NCI-H446 treated with DMSO at 0.1 percent for 48 hours (cell line): ENCODE measurements at places on chromosomes 16 and 17.

- no peak for DNase-seq
Observed at GRCh38 chr16:80924372-80924978, 82.2 kb downstream of the CMC2 start.

- DNase-seq: no peak
Observed at GRCh38 chr17:28912281-28912937, 9.5 kb upstream of the DHRS13 start.

- no peak for DNase-seq
Observed at GRCh38 chr17:46862949-46863348, 11.6 kb downstream of the WNT9B start.

DNA sequence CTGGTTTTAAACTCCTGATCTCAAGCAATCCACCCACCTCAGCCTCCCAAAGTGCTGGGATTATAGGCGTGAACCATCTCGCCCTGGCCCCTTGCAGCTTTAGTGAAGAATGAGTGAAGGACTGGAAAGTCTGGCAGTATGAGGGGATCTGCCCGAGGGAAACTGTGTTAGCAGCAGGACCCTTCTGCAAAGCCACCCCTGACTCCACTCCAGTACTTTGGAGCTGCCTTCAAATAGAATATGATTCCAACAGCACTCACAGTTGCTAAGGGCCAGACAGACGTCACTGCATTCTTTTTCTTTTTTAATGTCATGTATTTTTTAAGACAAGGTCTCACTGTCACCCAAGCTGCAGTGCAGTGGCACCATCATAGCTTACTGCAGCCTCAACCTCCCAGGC is 52.3 kb downstream of the KPNA2 start:
- DNase-seq: no peak

DNA sequence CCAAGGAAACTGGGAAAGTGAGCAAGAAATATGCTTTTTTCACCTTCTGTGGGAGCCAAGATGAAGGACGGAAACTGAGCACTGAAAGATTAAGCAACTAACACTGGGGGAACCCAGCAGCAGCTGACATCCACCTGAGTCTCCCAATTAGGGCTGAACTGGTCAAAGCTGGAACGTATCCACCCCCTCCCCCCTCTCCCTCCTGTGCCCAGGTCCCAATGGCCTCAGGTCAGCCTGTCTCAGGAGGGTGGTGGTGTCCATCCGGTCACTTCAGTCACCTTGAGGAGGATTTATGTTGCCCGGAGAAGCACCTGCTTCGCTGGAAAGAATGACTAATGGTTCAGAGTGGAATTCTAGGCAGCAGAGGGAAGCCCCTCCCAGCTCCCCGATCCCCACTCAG is 10.0 kb downstream of the PEMT start:
- DNase-seq: no peak

DNA sequence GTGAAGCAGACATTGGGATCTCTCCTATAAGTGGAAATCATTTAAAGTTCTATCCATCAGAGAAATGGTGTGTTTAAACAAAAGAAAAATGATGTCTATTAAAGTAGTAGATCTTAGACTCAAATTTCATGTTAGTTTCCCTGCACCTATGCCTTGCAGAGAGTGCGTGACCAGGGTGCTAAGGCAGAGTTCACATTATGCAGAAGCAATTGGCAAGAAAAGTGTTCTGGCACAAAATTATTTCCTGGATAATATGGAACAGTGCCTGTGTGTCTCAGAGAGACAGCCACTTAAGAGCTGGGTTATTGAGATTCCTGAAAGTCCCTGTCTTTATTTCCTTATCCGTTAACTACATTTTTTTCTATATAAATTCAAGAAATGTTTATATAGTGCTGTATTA is 457.0 kb downstream of the CDH8 start:
- no peak for DNase-seq

DNA sequence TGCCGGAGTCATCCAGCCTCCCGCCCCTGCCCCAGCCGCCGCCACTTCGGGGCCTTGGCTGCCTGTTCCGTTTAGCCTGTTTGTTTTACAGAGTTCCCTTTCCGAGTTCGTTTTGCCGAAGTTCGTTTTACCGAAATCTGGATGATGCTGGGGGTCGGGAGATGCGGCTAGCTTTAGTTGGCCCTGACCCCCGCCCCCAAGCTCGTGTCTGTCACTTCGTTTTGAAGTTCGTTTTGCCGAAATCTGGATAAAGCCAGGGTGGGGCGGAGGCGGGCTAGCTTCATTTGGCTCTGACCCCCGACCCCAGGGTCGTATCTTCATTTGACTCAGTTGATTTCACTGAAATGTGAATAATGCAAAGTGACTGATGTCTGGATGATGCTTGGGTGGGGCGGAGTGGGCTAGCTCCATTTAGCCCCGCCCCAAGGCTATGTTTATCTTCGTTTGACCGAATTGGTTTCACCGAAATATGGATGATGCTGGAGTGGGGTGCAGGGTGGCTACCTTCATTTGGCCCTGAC is 591 bp downstream of the PSMD7 start:
- DNase-seq: no peak

- no peak for DNase-seq
Observed at GRCh38 chr16:11218604-11218962, 37.4 kb downstream of the SOCS1 start.

DNA sequence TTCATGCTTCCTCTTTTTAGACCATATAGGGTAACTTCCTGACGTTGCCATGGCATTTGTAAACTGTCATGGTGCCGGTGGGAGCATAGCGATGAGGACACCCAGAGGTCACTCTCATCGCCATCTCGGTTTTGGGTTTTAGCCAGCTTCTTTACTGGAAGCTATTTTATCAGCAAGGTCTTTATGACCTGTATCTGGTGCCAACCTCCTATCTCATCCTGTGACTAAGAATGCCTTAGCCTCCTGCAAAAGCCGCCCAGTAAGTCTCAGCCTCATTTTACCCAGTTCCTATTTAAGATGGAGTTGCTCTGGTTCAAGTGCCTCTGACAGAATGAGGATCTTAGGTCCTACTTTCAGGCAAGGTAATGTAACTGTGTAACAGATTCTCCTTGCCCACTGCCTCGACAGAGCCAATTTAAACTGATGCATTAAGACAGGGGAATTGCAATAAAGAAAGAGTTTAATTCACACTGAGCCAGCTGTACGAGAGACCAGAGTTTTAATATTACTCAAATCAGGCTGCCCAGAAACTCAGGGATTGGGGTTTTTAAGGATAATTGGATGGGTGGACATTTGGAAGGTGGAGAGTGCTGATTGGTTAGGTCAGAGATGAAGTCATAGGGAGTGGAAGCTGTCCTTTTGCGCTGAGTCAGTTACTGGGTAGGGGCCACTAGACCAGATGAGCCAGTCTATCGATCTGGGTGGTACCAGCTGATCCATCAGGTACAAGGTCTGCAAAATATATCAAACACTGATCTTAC is 59.9 kb upstream of the ATF7IP2 start:
- DNase-seq: no peak

GRCh38 chr17:27945333-27945616 is 52.1 kb upstream of the LYRM9 start:
- DNase-seq: no peak

DNA sequence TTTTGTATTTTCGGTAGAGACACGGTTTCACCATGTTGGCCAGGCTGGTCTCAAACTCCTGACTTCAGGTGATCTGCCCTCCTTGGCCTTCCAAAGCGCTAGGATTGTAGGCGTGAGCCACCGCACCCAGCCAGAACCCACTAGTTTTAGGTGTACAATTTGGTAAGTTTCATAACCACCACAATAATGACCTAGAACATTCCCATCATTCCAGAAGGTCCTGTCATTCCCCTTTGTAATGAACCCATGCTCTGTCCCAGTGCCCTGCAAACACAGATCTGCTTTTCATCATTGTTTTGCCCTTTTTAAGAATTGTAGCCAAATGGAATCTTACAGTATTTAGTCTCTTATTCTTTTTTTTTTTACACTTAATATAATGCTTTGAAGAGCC is 35.6 kb upstream of the IRF8 start:
- DNase-seq: no peak

GRCh38 chr16:87778476-87778829 is 12.7 kb upstream of the KLHDC4 start:
- DNase-seq: no peak

DNA sequence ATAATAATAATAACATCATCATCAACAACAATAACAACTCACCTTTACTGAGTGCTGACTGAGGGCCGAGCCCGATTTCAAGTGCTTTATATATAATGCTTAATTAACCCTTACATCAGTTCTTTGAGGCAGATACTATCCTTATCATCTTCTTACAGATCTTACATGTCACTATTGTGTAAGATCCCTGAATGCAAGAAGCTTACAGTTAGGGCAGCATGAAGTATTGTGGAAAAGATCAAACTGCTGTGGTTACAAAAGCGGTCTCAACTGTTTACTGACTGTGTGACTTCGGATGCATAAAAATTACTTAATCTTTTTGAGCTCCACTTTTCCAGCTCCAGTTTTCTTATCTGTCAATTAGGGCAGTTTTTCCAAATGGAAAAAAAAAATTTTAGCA is 3.3 kb downstream of the VAT1 start:
- no peak for DNase-seq
